ENCODE measurements at places on chromosomes 7 and 10.

GRCh38 chr10:35876248-35876647, 234.2 kb upstream of the FZD8 start:
- no peak for DNase-seq

DNA sequence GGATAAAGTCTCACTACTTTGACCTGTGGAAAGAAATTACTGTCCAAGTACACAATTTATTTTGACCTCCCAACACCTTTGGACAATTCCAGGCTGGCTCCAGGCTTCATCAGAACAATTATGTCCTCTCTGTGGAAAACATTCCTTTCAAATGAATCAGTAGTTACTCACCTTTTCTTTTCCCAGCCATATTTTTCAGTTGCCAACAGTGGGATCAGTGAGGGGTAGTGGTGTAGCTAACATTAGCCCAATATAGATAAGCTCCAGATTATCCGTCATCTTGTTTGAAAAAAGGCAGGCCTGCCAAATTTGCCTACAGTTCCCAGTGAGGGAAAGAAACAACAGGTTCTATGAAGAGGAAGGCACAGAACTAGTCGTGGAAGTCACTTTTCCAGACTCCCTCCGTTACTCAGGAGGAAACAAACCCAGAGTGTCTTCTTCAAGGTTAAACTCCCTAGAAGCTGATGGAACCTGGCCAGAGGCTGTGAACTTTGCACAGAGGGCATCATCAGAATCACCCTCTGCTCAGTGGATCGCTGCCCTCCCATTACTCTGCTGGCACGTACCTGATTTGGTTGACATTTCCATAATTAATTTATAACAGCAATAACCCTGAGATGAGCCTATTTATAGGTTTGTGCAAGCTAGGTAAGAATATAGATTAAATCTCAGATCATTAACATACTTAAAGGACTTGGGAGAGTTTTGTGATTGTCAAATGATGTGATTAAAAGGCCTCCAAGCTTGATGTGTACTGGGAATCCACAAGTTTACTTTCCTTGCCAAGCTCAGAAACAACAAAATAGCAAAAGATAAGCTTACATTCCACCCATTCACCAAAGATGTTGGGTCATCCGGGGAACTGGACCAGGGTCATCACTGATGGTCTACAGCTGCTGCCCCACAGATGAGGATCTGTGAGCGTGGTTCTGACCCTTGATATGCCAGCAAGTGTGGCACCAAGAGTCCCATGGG, 654.6 kb upstream of the GALNT17 start:
- no peak for DNase-seq

DNA sequence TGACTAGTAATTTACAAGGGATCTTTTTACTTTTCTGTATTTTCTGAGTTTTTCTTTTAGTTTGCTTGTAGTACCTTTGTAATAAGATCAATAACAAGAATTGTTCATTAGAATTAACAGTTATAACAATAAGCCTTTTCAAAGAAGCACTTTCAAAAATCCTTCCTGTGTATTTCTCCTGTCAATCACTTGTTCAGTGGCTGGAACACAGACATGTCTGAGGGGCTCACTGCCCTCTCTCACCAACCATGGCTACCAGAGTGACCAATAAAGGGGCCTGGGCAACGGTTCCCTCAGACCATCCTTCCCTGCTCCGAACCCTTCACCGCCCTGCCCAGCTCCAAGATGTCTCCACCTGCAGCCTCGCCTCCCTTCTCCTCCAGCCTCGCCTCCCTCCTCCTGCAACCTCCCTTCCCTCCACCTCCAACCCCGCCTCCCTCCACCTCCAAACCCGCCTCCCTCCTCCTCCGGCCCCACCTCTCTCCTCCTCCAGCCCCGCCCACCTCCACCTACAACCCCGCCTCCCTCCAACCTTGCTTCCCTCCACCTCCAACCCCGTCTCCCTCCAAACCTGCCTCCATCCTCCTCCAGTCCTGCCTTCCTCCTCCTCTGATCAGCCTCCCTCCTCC, 353.4 kb downstream of the TNS3 start:
- no peak for DNase-seq

DNA sequence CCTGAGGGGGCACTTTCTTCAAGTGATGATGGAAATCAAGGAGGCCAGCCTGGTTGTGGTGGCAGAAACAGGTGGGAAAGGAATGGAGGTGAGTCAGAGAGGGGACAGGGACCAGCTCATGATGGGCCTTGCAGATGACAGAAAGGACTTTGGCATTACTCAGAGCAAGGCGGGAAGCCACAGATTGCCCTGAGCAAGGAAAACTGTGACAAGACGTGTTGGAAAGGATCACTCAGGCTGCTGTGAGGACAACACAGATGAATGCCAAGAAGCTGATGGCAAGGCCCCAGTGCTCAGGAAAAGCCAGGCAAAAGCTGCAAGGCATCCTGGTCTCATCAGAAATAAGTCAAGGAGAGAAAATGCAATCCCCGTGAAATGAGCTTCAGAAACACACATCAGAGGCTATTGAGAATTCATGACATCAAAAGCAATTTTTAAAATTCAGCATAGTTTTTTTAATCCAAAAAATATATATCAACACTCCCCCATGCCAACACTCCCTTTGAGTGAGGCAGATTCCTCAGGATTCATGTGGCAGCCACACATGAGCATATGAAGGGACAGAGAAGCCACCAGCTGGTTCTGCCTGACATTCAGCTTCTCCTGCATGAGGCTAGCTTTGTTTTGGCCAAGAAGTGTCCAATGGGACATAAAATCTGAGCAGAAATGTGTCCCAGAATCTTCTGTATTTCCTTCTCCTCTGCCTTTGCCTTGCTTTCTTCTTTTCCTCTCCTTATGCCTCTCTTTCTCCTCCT, 244.5 kb upstream of the MYO3A start:
- DNase-seq: no peak

- no peak for DNase-seq
Observed at GRCh38 chr10:29479081-29479925, 155.5 kb downstream of the SVIL start.

- DNase-seq: peak; percentile 65
Observed at GRCh38 chr10:69092959-69093850, 5.3 kb downstream of the SRGN start.

- DNase-seq: peak; percentile 7
Observed at GRCh38 chr7:82729172-82730030, 285.8 kb upstream of the CACNA2D1 start.

DNA sequence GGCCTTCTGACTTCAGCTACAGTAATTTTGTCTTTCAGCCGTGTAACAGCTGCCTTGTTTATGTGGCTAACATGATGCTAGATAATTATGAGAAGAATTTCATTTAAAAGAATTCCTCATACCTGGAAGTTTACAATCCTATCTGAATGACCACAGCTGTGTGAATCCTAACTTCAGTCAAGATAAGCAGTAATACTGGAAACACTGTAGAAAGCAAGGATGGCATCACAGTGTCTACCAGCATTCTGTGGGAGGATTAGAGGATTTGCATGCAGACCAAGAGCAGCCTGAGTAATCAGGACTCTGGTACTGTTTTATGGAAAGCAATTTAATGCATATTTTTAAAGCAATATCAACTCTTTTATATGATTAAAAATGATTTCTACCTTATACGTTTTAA, 282.4 kb downstream of the EXOC4 start:
- DNase-seq: no peak

DNA sequence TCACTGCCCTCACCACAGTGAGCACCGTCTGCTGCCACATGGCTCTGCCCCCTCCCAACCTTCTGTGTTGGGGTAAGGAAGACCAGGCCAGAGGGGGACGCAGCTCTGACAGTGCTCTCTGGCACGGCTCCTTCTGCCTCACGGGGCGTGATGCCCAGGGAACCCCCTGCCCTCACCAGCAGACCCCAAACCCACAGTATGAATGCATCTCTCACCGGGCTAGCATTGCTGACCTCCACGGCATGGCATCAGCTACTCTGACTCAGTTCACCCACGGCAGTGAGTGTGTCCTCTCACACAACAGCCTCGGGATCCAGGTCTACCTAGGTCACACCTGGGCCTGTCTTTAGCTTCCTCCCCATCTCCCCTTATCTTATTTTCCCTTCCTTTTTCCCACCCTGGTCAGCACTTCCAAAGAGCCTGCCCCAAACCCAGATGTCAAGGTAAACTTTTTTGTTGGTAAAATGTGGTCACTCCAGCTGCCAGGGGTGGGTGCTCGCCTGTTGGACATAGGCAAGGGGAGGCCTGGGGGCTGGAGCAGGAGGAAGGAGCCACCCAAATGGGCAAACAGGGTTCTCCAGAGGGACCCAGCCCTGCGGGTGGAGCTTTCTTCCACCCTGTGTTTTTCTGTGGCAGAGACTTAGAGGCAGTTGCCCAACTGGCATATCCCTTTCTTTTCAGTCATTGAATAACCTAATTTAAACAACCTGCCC, 4.4 kb downstream of the CALML3 start:
- no peak for DNase-seq

- no peak for DNase-seq
Observed at GRCh38 chr7:122423591-122423990, 119.0 kb upstream of the FEZF1 start.

DNA sequence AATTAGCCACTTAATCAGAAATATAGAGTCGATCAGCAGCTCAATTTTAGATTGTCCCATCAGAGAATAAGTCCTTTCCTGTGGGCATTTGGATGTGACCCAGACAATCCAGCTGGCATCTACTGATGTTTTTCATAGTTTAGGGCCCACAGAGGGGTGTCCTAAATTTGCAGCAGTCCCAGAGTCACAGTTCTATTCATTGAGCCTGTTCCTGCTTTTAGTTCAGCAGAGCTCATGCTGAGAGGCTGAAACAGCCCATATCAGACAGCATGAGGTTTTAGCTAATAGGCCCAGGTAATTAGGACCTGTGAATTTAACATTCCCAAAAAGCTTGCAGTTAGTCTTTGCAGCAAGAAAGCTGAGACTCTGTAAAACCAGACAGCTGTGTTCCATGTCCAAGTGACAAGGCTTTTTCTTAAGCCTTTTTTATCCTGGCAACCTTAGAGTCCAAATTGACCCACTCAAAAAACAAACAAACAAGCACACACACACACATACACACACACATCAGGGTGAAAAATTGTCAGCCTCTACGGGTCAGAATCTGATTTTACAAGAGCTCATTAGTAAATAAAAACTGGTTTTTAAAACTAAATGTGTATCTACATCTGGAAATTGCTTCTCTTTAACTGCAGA, 33.7 kb downstream of the ANKIB1 start:
- no peak for DNase-seq

DNA sequence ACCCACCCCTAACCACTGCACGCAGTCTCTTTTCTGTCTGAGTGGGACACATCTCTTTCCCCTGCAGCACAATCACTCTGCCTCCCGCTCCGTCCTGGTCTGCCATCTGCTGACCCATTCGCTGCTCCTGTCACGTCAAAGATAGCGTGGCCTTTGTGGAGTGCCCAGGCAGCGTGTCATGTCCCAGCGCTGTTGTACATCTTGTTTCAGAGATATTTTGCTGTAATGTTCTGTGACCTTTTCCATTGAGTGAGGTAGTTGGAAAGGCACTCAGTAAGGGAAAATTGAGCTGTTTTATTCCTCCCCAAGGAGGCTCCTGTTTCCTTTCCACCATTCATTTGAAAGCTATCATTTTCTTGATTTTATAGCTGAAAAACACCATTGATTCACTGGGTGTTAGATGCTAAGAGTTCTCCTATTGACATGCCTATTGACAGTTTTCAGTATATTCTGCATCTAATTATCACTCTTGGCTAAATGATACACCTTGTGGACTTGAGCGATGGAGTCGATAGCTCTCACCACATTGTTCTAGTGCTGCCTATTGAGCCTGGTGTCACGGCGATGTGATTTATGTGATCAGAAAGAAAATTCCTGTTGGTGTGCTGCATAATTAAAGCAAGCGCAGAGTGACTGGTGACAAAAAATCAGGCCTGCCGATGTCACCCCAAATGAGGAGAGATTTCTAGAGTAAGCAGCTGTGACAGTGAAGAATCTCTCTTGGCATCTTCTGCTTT, 372.6 kb downstream of the LRMDA start:
- no peak for DNase-seq

- DNase-seq: no peak
Observed at GRCh38 chr7:33233659-33234058, 104.3 kb downstream of the BBS9 start.

GRCh38 chr10:99329554-99330346, 594 bp downstream of the CNNM1 start:
- no peak for DNase-seq

GRCh38 chr7:31175672-31176071, 123.6 kb downstream of the ADCYAP1R1 start:
- no peak for DNase-seq

GRCh38 chr7:26499315-26499897, 207.7 kb downstream of the SNX10 start:
- DNase-seq: no peak

DNA sequence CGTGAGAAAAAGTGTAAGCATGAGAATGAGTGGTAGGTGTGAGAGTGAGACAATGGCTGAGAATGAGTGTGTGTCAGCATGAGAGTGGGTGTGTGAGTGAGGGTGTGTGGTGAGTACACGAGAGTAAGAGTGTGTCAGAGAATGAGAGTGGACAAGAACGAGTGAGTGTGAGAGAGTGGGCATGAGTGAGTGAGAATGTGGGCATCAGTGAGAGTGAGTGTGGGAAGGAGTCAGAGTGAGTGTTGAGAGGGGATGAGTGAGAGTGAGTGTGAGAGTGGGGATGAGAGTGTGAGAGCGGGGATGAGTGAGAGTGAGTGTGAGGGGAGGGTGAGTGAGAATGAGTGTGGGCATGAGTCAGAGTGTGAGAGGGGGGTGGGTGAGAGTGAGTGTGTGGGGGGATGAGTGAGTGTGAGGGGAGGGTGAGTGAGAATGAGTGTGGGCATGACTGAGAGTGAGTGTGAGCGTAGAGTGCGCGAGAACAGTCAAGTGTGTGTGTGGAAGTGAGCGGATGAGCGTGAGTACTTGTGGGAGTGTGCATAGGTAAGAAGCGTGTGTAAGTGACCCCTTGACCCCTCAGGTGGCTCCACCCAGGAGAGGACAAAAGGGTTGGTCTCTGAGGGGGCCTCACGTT, 75.8 kb downstream of the GOLGA7B start:
- DNase-seq: no peak

- no peak for DNase-seq
Observed at GRCh38 chr10:55873485-55873884, 487.6 kb downstream of the ZWINT start.

- no peak for DNase-seq
Observed at GRCh38 chr7:135386181-135386580, 123.7 kb downstream of the CNOT4 start.

DNA sequence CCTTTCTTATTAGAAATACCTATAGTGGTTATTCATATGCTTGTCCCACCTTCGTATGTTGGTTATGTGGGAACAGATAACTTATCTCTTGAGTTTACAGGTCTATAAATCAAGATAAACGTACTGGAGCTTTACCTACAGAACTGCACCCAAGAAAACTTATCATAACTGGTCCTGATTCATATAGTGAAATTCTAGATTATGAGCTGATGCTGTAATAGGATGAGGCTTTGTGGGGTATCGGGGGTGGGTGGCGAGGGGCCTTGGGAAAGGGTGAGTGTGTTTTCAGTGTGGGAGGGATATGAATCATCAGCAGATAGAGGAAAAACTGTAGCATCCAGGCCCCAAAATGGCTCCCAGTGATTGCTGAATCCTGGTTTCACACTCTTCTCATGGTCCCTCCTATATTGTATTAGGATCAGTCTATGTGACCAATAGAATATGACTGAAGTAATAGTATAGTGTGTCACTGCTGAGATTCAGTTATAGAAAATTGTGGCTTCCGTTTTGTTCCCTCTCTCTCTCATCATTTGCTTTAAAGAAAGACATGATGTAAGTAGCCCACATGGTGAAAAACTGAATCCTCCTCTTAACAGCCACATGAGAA, 706.8 kb upstream of the LRRTM3 start:
- DNase-seq: no peak

GRCh38 chr10:35700487-35700882, 58.4 kb upstream of the FZD8 start:
- no peak for DNase-seq

Measured in AG09319 (cell line).